ENCODE measurements at places on chromosomes 16 and 17.

- DNase-seq = no peak
Observed at GRCh38 chr17:6997171-6997570, 1.3 kb downstream of the ALOX12 start.

DNA sequence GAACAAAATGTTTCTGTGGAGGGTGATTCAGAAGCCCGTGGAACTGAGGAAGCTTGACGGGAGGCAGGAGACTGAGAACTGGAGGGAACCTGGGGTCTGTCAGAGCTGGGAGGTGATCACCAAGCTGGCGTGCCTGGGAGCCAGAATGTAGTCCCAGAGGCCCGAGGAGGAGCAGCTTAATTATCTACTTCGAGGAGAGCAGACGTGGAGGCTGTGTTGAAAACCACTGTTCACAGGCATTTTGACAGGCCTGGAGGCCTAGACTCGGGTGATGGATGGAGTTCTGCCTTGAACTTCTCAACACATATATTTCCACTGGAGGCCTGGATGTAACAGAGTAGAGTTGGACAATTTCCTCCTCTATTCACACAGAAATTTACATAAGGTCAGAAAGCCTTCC is 177.7 kb upstream of the SALL1 start:
- DNase-seq = no peak

DNA sequence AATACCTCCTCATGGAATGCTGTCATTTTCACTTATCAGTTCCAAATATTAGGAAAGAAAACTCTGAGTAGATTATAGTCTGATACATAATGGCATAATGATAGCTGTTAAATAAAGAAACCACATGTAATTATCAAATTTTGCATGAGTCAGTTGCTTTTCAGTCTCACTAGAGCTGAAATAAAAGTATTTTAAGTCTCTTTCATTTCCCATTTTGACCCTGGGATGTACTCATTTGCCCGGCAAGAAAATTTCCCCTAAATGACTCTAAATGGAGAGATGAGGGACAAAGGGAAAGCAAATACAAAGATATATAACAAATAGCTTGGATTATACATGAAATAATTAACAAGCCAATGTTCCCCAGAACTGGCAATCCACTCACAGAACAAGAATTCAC is 47.9 kb upstream of the CPHXL start:
- DNase-seq = no peak

GRCh38 chr16:30925995-30926811 is 2.8 kb downstream of the FBXL19 start:
- DNase-seq = no peak

DNA sequence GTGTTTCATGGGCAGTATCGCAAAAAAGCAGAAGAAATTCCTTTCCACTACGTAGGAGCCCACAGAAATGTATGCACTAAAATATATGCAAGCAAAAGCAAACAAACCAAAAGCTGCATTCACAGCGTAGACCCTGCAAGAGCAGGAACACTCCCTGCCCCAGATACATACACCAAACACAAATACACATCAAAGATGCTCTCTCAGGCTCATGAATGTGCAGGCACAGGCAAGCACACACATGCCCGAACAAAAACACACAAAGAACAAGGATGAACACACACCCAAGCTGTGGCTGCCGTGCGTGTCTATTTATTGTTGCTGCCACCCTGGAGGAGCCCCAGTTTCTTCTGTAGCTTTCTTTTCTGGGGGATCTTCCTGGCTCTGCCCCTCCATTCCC is 1.7 kb downstream of the NUPR1 start:
- no peak for DNase-seq
